Activated T-cell treated with anti-CD3 and anti-CD28 coated beads, Interleukin-2, amount 50 U/mL, for 4 hours (primary cell): ENCODE measurements at places on chromosomes 2 and 18.
A peak's percentile ranks its signal among the peaks of the same experiment; 100 is the strongest.

DNA sequence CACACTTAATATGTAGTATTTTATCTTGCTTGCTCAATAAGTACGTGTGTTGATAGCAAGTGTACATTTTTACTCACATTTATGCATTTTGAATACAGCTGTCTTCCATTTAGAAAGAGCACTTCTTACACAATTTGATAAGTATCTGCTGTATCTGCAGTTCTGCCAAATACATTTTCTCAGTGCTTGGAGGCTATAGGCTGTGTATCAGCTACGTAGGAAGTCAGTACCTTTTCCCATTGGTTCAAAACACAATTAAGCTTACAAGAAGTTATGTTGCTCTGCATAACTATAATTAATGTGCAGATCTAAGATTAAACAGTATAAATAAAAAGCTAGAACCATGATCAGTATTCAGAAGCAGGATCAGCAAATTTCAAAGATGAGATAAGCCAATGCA is 503.6 kb upstream of the SMIM21 start:
- DNase-seq = no peak

DNA sequence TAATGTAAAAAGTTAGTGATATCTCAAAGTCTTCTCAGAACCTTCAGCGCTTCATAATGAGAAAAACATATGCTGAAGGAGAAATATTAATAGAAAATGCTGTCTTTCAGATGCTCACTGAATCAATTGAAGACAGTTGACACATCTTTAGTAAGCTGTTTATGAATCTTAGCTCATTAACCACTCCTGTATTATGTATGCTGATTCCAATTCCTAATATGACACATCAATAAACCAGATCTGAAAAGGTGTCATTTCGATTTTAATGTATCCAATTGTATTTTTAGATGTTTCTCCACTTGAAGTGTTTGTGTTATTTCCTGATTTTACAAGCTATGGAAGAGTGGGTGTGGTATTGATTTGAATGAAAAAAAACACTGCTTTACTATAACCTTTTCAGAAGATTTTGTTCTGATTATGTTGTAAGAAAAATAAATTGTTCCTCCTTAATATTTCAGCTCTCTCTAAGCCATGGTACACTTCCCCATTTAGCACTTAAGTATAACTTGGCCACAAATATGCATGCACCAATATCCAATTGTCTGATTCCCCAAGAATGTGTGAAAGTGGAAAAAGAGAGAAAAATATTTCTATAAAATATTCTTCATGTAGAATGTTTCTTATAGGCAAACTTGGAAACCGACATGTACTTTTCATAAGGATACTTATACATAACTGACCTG is 569.8 kb downstream of the ARHGAP15 start:
- DNase-seq = no peak

GRCh38 chr18:37403100-37403781 is 162.4 kb downstream of the CELF4 start:
- no peak for DNase-seq

- no peak for DNase-seq
Observed at GRCh38 chr2:210635257-210635656, 78.9 kb downstream of the CPS1 start.

- no peak for DNase-seq
Observed at GRCh38 chr2:181104512-181105115, 124.2 kb downstream of the UBE2E3 start.

DNA sequence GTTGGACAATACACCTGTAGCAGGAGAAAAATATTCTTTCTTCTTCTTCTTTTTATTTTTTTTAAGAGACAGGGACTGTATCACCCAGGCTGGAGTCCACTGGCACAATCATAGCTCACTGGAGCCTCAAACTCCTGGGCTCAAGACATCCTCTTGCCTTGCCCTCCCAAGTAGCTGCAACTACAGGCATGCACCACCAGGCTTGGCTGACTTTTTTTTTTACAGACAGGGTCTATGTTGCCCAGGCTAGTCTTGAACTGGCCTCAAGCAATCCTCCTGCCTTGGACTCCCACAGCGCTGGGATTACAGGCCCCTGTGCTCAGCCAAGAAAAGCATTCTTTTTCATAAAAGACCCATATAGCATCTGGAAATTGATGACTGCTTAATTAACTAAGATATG is 17.1 kb upstream of the ARHGAP28 start:
- DNase-seq = no peak

GRCh38 chr2:134985061-134985460 is 62.2 kb downstream of the MAP3K19 start:
- no peak for DNase-seq

- no peak for DNase-seq
Observed at GRCh38 chr2:101356521-101356920, 30.8 kb downstream of the CREG2 start.

DNA sequence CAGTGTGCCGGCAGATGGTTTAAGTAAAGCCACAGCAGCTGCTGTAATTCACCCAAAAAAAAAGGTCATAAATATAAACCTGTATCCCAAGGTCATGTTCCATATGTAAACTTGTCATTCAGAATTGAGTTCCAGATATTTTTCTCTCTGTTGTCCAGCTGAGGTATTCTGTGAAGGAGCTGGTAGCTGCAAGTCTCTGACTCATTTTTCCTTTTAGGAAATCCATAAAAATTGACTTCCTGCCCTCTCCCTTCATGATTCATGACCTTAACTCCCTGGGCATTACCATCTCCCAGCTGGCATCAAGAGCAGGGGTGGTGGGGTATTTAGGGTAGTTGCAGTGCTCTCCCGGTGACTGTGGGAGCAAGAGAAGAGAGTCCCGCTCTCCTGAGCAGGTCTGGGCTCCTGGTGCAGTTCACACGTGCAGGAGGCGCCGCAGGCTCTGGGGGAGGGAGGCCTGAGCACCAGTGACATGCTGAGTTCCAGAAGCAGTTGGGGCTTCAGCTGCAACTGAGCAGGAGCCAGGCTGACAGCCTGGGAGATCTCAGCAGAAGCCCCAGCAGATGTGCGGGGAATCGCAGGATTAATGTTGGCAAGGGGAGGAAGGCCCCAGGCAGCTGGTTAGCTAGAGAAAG is 192.6 kb downstream of the MGAT5 start:
- DNase-seq = no peak

DNA sequence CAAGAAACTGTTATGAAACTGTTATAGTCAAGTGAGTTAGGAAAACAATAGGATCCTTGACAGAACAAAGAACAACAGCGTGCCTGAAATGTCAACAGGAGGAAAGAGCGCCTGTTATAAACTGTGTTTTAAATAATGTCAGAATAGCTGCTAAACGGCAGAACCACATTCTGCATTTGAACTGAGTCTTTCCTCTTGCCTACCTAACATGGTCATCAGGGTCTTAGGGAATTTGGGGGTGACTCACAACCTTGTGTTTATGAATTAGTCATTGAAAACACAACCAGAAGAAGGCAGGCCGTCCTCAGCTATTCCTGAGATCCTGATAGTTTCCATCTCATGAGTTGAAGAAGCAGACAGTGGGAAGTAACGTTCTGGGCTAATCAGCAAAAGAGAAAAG is 222.0 kb upstream of the FN1 start:
- DNase-seq = no peak

- DNase-seq = no peak
Observed at GRCh38 chr2:177568390-177568789, 175.8 kb downstream of the AGPS start.

- no peak for DNase-seq
Observed at GRCh38 chr2:215288112-215288815, 23.6 kb upstream of the ATIC start.

- DNase-seq = peak; percentile 27
Observed at GRCh38 chr2:199488772-199489400, 31.1 kb upstream of the SATB2 start.

DNA sequence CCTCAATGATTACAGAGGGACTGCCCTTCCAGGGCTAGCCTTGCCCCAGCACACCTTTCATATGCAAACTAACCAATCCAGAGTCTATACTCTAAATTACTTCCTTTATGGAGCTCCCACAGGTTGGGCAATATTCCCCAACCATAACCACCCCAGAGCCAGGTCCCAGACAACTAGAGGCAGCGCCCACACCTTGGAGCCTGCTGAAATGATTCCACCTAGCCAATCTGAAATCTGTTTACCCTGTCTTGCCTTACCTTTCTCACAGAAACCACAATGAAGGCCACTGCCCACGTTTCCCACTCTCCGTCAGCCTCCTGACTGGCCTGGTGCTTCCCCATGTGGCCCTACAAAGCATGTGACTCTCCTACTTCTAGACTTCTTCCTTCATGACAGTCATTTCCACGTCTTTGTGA is 62.0 kb downstream of the REEP1 start:
- no peak for DNase-seq

DNA sequence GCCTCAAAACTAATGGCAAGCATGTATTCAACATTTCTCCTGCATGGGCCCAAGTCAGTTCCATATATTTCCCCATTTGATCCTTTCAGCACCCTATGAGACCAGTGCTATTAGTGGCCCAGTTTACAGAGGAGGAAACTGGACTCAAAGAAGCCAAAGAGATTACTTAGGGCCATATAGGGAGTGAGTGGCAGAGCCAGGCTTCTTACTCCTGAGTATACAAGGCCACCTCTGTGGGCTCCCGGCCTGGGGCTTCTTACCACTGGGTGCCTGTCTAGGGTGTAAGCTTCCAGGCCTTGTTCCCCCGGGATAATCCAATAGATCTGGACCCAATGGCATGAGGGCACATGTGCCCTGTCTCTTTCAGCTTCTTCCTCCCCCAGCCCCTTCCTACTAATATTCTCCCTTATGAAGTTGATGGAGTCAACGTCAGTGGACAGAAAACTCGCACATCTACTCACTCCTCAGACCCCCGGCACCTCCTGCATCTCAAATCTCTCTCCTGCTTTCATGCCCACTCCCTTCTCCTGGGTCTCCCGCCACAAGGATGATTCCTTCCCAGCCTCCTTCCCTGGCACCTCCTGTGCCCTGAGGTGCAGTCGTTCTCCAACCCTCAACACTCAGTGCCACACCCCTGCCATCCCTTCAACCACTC is 222.6 kb downstream of the ANAPC1 start:
- no peak for DNase-seq

- DNase-seq = no peak
Observed at GRCh38 chr2:134348239-134348638, 94.4 kb downstream of the MGAT5 start.
